ENCODE measurements at places on chromosomes 2 and 18. TPM values are rescaled to one million over a fixed set of nuclear protein-coding genes. Genes with fewer than 3 reads are reported as not detected.

IL1RL2 gene
- 1.1 TPM for polyA plus RNA-seq

SRD5A2 gene
- polyA plus RNA-seq, result 0.07 TPM

C1GALT1C1L gene
- polyA plus RNA-seq, result 1.2 TPM

VWC2L gene
- polyA plus RNA-seq, result not detected

DNA sequence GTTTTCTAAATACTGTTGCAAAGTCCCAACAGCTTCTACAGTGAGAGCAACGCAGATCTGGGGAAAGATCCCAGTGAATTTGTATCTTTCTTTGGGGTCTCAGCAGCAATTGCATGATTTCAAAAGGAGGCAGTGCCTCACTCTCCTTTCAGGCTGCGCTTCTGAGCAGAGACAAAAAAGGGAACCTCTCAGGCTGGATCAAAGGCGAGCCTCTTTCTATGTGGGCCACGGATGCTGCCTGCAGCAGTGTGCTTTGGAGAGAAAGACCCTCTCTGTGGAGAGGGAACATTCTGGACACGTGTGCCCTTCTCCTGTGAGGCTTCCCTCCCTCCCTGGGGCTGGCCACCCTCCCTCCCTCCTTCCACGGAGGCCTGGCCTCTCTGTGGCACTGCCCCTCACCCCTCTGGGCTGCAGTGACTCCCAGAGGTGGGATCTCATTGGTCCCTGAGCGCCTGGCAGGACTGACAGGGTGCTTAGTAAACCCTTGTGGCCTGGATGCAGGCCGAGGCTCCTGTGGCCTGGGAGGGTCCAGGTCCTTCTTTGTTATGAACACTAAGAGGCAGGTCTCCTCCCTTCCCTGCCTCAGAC is 21.6 kb upstream of the PDIA6 start:
- DNase-seq, result no peak

DNA sequence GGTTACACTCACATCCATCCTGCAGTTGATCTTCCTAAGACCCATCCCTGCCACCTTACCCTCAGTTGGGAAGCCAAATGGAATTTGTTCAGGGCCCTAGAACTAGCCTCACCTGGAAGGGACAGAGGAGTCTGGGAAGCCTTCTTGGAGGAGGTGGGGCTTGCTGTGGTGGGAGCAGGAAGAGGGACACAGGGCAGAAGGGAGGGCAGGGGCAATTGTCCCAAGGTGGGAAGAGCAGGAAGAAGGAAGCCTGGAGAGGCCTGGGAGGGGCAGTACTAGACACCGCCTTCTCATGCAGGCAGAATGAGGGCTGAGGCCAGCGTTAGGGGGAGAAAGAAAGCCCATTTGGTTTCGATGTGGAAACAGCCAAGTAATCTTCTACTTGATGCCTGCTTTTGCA is 34.1 kb upstream of the ASPRV1 start:
- DNase-seq, result no peak

- no peak for DNase-seq
These were observed 849 bp upstream of the ITGB6 start for GRCh38 chr2:160200921-160201320.

- no peak for DNase-seq
These were observed 8.1 kb downstream of the CHN1 start for GRCh38 chr2:174997110-174997509.

Measured in ovary (tissue), 10 donors.